Omental fat pad (tissue), 4 donors: ENCODE measurements at places on chromosomes 4 and X.

GRCh38 chrX:147877726-147878125 lies 34.0 kb upstream of the FMR1 start:
- DNase-seq: no peak

- DNase-seq: no peak
These were observed 27.8 kb upstream of the ACSL4 start for GRCh38 chrX:109760922-109761250.

GRCh38 chr4:171676555-171677215 lies 136.5 kb upstream of the GALNTL6 start:
- DNase-seq: no peak

DNA sequence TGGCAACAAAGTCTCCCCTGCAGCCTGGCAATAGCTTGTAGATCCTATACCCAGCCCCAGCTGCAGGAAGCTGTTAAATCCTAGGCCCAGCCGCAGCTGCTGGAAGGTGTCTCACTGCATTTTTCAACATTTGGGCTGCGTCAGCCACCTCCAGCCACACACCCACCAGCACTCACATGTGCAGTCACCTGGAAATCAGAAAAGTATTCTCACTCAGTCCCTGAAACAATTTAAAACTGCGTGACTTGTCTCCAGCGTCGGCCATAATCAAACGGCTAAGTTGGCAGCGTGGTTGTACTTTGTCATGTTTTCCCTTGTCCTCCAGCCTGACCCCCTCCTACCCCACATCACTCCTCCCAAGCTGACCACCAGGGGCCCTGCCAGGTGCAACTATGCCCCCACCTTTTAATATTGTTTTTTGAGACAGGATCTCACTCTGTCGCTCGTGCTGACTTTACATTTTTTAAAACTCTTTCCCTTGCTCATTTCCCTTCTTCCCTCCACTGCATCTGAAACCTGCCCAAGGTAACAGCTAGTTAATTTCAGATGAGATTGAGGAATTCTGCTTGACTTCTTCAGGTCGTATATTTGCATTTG lies 97.2 kb upstream of the FRG1 start:
- DNase-seq: no peak

DNA sequence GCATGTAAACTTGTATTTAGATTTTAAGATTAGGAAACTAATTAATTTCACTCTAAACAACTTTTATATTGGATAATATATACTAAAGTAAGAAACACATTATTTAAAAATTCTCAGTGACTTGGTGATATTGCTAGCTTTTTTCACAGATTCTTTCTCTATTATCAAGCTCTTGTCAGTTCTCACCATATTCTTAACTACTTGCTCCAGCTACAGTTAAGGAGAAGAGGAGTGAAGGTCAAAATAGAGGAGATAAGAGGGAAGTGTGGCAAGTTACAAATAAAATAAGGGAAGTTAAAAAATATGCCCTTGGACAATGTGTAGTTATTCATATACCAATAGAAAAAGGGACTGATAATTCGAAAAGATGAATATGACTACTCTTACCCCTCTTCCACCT lies 34.7 kb upstream of the NAF1 start:
- DNase-seq: no peak

DNA sequence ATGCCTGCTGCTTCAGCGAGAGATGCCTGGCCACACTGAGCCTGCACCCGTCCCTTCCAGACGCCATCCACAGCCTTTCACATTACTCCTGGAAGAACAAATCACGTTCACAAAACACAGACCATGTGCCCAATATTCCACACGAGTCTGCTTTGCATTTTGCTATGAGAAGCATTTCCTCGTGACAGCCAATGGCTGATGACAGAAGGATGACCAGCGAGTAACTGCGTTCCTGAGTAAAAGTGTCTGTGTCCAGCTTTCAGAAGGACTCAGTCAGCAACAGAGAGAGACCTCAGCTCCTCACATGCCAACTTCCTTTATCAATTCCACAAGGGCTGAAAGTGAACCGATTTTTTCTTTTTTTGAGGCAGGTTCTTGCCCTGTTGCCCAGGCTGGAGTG lies 19.5 kb downstream of the NAT8L start:
- no peak for DNase-seq

DNA sequence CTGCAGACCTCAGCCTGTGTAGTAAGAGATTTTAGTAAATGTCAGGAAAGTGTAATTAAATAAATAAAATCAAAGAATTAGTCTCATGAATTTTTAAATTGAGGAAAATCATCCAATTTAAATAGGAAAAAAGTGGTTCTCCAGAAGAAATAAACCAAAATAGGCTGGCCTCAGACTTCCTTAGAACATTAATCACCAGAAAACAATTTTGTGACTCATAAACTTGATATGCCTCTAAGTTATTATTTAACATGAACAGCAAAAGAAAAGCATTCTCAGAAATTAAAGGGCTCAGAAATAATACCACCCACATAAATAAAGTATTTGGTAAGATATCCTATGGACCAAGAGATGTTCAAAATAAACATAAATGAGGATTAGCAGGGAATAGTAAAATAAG lies 14.3 kb downstream of the FAM47B start:
- DNase-seq: no peak

- no peak for DNase-seq
These were observed 3.4 kb upstream of the FAM9B start for GRCh38 chrX:9037296-9037695.

DNA sequence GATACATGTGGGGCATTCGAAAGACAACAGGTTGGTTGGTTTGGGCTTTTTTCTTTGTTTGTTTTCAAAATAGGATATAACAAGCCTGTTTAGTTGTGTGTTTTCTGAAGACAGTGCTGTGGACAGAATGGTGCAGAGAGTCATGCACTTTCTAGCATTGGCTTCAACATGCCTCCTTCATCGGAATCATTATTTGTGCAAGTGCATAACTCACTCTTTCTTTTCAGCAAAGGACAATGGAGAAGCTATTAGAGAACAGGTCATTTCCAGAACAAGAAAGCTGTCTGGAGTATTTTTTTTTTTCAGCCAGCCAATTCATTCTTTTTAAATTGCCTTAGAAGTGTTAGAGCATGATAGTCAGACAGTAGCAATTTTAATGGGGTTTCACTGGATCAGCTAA lies 225.8 kb downstream of the STK32B start:
- no peak for DNase-seq

GRCh38 chr4:53055716-53056403 lies 193.7 kb downstream of the RASL11B start:
- DNase-seq: no peak

DNA sequence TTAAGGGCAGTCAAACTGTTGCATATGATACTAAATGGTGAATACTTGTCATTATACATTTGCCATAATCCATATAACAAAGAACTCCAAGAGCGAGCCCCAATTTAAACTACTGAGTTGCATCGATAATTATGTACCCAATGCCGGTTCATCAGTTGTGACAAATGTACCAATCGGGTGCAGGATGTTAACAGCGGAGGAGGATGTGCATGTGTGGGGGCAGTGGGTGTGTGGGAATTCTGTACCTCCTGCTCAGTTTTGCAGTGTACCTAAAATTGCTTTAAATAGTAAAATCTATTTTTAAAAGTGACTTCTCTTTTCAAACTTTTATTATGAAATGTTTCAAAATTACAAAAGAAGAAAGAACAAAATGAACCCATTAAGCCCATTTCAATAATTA lies 20.8 kb upstream of the CDS1 start:
- no peak for DNase-seq

- no peak for DNase-seq
These were observed 175.4 kb downstream of the FAT4 start for GRCh38 chr4:125489952-125490690.

DNA sequence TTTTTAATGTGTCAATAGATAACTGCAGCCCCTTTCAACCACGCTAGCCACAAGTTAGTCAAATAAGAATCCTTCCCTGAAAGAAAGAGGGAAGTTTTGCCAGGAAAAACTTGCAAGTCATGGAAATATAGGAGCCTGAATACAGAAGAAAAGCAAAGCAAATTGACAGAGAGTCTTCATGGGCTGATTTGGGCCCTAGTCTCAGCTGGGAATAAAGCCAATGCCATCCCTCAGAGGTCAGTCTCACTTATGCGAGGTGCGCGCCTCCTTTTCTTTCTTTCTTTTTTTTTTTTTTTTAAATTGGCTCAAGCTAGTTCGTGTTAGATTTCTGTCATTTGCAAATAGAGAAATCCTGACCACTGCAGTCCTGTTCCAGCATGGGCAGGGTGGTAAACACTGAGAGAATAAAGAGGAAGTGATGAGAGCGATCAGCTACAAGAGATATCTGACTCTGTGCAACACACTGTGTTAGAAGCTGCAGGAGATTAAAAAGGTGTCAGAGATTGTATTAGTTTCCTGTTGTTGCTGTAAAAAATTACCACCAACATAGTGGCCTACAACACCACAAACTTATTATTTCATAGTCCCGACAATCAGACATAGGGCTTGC lies 299.7 kb downstream of the LDB2 start:
- DNase-seq: no peak

DNA sequence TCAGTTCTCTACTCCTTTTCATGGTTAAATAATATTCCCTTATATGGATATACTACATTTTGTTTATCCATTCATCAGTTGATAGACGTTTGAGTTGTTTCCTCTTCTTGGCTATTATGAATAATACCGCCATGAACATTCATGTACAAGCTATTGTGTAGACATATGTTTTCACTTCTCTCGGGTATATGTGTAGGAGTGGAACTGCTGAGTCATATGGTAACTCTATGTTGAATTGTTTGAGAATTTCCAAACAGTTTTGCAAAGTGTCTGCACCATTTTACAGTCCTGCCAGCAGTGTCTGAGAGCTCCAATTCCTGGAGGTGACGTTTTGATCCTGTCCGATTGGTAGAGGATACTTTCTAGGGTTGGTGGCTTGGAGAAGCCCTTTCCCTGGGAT lies 23.6 kb downstream of the PLAC1 start:
- no peak for DNase-seq

- DNase-seq: no peak
These were observed 34.6 kb downstream of the PDLIM5 start for GRCh38 chr4:94486372-94486801.

DNA sequence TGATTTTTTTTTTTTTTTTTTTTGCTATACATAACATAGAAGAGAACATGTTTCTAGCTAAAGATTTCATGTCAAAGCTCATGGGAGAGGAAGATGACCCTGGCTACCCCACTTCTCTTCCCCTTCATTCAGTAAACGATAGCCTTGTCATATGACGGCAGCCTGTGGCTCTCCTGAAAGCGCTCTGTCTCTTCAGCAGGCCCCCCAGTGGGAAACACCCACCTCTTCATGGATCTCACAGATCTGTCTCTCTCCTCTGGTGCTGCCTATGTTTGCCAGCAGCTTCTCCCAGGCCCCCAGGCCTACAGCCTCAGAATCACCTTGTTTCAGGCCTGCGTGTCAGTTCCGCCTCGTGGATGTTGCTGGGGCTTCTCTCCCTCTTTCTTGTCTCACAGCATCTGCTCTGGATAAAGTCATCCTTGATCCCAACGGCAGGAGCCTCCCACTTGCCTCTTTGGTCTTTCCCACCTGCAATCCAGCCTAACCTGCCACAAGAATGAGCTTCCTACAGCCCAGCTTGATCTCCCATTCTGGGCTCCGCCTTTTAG lies 34.6 kb downstream of the RHOH start:
- no peak for DNase-seq

GRCh38 chr4:168511780-168512489 lies 15.1 kb downstream of the PALLD start:
- no peak for DNase-seq

DNA sequence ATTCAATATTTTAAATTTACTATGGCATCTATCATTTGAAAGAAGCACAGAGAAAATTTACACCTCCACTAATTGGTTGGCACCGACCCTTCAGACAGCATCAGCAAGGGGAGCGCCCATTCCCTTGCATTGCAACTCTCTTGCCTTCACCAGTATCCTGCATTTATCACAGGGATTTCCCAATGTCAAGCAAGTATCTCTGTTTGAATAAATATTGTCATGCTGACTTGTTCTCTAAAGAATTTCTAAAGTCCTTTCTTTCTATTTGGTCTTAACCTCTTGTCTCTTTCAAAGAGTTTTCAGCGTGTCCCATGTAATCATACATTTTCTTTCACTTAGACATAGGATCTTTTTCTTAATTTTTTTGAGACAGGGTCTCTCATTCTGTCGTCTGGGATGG lies 10.4 kb downstream of the DCTD start:
- DNase-seq: no peak

- no peak for DNase-seq
These were observed 136.4 kb upstream of the NDST4 start for GRCh38 chr4:115249808-115250207.

- no peak for DNase-seq
These were observed 568.3 kb downstream of the ANKRD50 start for GRCh38 chr4:124144238-124144654.

GRCh38 chr4:185914583-185915199 lies 102.7 kb upstream of the SORBS2 start:
- DNase-seq: no peak

DNA sequence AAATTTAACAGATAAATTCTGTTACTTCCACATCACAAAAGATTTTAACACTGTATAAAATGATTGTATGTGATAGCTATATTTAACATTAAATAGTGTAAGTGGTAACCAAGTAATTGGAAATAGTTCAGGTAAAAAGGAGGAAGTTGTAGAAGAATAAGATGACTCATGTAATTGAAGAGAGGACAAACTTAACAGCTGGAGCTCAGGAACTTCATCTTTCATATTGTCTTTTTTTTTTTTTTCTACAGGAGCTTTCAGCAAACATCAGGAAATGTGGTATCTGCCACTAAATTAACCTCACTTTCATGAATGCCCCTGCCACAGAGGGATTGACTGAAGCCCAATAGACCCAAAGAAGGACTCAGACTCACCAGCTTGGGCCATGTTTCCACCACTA lies 188.4 kb upstream of the VEGFC start:
- DNase-seq: no peak

DNA sequence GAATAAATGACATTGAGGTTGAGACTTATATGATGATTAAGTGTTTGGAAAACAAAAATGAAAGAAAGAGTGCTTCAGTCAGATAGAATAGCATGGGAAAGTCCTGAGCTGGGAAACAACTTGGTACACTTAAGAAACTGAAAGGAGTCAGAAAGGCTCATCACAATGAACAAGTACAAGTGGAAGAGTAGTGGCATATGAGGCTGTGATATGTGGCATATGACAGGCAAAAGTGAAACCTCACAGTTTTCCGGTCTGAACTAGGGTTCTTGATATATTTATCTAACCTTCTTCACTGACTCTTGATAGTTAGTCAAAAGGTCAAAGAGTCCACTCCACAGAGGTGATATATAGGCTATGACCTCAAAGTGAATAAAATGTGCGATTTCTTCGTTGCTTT lies 537.1 kb upstream of the CXorf51A start:
- no peak for DNase-seq

DNA sequence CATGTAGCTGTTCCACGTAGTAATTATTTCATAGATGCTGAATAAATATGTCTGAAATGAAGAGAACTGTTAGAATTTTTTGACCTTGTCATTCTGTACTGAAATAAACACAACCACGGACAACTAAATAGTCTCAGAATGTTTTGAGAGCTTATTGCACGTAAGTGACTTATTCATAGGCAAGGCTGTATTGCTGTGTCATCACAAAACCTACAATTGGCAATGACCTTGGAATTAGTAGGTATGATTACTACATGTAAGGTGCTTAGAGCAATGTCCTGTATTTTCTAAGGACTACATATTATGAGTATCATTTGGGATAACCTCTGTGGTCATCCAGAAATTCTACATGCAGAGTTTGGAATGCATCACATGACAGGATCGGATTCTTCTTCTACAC lies 237.2 kb upstream of the PUDP start:
- DNase-seq: no peak
